Activated T-cell treated with anti-CD3 and anti-CD28 coated beads for 48 hours (primary cell): ENCODE measurements at places on chromosomes 2 and 18.

GRCh38 chr2:218397820-218398436 is 1.7 kb upstream of the CTDSP1 start:
- peak; percentile 57 for DNase-seq

GRCh38 chr2:33265584-33266338 is 210.7 kb upstream of the RASGRP3 start:
- no peak for DNase-seq

GRCh38 chr2:157087373-157088002 is 170.0 kb upstream of the GALNT5 start:
- DNase-seq: no peak

- no peak for DNase-seq
Observed at GRCh38 chr2:97965116-97965515, 30.6 kb downstream of the TMEM131 start.

DNA sequence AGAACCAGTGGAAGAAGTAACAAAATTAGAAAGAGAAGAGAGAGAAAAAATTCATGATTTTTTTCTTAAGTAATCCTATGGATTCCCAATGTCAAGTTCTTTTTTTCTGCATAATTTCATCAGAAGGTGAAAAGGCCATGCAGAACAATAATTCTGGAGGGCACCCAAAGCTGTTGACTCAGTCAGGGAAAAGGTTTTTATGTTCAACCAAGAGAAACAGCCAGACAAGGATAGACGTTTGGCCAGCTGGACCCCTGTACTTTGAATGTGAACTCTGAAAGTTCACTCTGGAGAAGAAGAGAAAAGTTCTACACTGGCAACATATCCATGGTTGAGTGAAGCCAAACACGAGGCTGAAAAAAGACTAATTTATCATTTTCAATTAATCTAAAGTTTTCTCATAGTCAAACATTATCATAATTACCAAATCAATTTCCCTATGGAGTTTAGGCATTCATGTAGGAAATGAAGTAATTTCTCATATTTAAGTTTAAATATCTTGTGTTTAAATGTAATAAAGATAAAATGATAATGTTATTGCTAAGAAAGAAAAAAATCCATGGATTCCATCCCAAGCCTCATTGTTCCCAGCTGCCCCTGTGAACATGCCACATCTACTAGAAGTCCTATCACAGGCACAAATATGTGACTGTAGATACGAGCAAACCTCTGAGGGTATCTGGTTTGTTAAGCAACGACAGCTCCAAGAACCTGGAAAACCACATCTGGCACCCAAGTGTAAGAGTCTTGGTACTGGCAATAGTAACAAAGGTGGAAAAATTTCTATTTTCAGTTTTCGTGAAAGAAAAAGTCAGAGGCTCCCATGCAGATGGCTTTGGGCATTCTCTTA is 742.7 kb upstream of the ACVR2A start:
- no peak for DNase-seq

GRCh38 chr2:22628221-22628620 is 756.8 kb upstream of the KLHL29 start:
- DNase-seq: no peak

GRCh38 chr2:237065071-237065377 is 20.7 kb upstream of the COPS8 start:
- DNase-seq: no peak

DNA sequence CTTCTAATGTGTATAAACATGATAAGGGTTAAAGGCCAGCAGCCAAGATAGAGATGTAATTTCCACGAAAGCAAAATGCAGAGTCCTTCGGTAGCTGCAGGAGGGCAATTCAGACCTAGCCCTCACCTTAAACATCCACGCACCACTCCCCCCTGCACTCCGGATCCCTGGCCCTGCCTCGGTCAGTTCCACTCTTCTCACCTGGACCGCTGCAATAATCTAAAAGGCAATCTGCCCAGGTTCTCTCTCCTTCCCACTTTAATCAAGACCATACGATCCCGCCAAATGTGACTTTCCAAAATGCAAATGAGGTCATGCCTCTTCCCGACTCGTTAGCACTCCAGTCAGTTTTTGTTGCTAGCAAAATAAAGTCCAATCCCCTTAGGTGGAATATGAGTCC is 485.2 kb downstream of the EIPR1 start:
- no peak for DNase-seq
